ENCODE measurements at places on chromosomes 16 and 17. TPM values are rescaled to one million over a fixed set of nuclear protein-coding genes. Genes with fewer than 3 reads are reported as not detected.

DNA sequence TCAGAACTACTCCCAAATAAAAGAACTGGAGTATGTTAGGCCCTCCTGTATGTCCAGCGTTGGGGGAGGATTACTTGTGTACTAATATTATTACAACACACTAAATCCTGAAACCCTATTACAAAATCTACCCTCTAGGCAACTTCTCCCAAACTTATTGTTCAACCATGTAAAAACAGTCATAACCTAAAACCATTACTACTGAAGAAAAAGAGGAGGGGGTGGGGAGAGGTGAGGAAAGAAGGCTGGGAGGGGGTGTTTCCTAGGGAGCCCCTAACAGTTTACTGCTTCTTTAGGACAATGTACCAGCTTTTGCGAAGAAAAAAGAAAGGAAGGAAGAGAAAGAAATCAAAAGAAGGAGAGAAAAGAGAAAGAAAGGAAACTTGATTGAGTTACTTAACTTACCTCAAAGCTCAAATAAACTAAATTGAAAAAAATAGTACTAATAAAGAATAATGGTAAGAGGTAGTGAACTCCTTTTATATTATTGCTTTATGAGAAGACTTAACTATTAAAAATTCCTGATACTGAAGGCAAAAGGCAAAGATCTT lies 2.3 kb downstream of the SALL1 start:
- no peak for DNase-seq

- DNase-seq = no peak
Observed at GRCh38 chr17:57557416-57557815, 187.7 kb downstream of the CCDC182 start.

DNA sequence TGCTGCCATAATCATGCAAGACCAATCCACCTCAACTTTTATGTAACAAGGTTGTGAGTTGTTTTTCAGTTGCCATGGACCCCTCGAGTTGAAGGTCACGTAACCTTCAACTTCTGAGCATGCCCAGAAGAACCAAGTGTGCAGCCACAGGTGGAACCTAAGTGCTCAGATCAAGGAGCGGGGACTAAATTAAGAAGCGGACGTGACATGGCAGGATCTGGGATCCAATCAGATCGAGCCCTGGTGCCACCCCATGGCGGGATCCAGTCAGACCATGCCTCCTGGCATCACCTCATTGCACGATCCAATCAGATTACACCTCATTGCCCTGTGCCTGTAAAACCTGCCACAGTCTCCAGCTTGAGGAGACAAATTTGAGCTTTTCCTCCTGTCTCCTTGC lies 204.5 kb upstream of the CDH5 start:
- no peak for DNase-seq

- no peak for DNase-seq
Observed at GRCh38 chr17:65558683-65559460, 2.6 kb downstream of the AXIN2 start.

Gene DDX42
- total RNA-seq = 121 TPM

DNA sequence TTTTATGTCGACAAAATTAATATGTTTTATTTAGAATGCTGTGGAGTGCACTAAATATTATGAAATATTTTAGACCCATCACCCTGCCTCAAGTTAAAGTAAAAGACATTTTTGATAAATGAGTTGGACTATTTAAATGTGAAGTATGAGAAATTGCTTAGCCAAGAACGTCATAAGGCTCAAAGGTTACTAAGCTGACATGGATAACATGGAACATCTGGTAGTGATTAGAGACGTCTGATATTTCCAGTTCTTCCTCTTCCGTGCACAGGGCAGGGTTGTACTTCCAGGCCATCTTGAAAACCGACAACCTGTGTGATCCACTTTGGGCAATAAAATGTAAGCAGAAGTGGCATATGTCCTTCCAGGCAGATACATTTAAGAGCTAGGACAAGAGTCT lies 7.2 kb upstream of the CCL8 start:
- no peak for DNase-seq

DNA sequence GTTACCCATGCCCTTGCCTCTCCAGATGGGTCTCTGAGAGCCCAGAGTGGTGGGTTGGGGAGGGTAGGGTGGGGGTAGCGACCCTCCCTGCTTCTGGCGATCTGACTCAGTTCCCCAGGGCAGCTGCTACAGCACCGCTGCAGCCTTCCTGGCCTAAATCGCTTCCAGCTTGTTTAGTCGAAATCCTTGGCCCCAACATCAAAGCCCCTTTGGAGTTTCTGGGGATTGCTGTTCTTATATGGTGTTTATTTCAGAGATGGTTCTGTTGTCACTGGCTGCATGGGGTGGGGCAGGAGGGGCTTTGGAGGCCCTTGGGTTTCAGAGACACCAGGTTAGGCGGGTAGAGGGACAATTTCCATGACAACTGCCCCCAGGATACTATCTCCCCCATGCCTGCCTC lies 35.9 kb downstream of the FZD2 start:
- DNase-seq = no peak

DNA sequence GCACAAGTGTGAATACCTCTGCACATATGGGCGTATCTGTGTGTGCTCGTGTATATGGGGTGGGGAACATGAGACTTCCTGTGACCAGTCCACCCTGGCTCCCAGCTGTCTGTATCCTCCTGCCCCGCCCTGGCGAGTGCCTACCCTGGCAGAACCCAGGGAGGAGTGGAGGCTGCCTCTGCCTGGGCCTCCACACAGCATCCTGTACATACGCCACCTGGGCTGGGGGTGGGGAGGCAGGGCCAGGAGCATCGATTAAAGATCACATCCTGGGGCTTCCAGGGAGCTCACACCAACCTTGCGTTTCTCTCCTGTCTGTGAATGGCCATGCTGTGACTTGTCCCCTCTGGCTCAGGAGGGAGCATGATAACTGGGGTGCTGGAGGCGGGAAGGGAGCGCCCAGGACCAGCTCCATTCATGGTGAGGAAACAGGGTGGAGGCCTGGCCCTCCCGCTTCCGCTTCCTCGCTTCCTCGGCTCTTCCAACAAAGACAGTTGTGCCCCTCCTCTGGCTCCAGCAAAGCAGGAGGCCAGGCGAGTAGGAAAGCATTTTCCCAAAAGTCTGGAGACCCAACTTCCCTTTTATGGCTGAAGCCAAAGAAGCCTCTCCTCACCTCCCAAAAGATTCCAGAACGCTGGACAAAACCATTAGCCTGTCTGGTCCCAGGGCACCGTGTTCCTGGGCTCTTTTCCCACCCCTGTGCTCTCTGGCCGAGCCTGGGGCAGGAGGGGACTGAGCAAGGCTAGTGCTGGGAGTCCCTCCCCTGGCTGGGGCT lies 22.9 kb downstream of the ADAM11 start:
- no peak for DNase-seq

GRCh38 chr16:6926762-6927161 lies 405.9 kb upstream of the RBFOX1 start:
- no peak for DNase-seq

- DNase-seq = peak; percentile 98
Observed at GRCh38 chr16:78684030-78684611, 584.7 kb downstream of the WWOX start.

- no peak for DNase-seq
Observed at GRCh38 chr17:2967515-2967914, 95.9 kb downstream of the OR1D5 start.

Gene KCNH4
- not detected for total RNA-seq

DNA sequence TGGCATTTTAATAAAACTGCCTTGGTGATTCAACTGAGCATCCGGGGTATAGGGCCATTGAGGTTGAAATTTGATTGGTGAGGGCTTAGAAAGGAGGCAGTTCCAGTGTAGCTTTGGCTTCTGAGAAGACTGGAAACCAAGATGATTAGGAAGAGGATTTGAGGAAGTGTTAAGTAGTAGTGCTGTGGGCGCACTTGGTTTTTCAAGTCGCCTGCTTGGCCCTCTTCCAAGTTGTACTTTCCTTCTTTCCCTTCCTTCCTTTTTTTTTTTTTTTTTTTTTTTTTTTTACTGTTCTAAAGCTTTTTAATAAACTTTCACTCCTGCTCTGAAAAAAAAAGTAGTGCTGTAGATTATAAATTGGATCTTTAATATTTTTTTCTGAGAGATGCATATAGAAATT lies 320.5 kb downstream of the UTP18 start:
- DNase-seq = no peak

Gene CEP295NL
- total RNA-seq = 7.9 TPM
